RKO (cell line): ENCODE measurements at places on chromosomes 6 and 20.
A peak's percentile ranks its signal among the peaks of the same experiment; 100 is the strongest.

GRCh38 chr6:87555506-87555905 lies 34.3 kb downstream of the RARS2 start:
- DNase-seq: no peak

DNA sequence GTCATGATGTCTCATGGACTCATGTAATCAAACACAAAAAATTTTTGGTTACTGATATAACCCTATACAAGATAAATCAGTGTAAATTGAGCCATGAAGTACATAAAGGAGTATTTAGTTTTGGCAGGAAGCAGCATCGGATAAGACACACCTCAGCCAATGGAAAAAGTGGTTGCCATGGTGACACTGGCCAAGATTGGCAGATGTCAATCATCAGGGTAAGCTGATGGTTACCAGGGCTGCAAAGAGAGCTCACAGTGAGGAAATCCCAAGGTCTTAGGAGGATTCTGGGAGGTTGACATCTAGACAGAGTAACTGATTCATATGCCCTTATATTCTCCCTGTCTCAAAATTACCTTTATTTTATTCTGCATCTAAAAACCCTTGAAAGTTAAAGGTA lies 203.8 kb upstream of the PCSK2 start:
- DNase-seq: no peak

DNA sequence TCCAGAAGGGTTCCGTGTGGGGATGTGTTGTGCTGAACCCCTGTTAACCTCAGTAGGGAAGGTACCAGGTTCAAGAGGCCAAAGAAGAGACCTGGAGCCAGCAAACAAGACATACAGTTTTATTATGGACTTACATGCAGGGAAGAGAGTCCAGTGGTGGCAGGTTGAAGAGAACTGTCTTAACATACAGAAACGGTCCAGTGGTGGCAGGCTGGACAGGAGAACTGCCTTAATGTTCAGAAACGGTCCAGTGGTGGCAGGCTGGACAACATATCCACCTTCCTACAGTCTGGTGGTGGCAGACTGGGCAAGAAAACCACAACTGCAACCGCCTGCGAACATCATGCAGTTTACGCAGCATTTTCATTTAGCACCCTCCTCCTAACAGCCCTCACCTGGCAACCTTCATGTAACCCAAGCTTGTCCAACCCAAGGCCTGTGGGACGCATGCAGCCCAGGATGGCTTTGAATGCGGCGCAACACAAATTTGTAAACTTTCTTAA lies 75.9 kb downstream of the PHACTR3 start:
- no peak for DNase-seq

DNA sequence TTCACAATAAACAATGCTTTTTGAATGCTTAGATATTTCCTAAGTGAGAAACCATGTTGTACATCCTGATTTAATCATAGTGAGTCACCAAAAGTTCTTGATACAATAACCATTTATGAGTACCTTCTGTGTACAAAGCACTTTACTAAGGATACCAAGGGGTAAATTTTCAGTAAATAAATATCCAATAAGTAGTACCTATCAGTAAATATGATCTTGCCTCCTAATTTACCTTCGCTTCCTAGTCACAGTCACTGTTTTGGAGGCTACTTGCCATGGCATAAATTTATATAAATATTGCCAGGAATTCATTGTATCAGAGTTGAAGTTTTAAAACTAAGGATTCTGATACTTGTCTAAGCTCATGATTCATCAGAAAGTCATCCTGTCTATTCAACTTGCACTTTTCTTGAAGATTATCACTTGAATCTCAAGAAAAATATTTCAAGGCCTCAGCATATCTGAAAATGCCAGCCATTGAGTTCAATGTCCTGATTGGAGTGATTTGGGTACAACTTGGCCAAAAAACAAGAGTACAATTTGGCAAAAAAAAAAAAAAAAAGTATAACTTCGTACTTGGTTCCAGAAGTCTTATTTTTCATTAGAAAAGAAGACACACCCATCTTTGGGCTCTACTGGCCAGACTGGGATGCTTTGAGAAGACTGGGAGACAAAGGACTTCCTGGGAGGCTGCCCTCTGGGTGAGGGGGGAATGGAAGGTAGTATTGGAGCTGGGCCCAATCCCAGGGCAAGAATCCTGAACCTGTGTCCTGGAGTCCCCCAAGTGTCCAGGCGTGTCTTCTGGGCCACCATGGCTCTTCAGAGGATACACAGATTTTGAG lies 32.8 kb downstream of the RAB22A start:
- DNase-seq: peak; percentile 34

DNA sequence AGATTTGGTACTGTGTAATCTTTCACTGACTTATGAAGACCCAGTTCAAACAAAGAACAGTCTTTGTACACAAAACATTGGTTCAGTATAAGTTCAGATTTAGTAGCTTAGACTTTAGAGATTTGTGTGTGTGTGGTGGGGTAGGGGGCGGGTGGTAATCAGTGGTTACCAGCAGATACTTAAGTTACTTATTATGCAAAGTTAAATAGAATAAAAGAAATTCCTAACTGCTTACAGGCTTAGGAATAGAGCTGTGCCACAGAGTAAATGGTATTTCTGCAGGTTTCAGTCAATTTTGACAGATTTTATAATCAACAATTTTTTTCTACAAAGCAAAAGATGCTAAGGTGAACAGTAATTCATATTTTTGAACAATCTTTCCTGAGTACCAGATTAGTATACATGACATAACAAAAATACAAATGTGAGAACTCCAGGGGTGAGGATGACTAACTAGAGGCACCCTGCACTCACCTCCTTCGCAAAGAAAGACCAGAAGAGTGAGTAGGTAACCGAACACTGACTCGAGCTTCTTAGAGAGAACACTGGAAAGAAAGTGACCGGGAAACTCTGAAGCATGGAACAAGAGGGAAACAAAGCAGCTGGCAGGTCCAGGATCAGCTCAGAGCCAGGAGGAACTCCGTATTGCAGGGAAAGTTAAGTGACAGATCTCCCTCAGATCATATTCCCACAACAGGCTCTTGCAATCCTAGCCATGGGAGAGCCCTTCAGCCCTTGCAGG lies 560.6 kb downstream of the COL12A1 start:
- DNase-seq: no peak

DNA sequence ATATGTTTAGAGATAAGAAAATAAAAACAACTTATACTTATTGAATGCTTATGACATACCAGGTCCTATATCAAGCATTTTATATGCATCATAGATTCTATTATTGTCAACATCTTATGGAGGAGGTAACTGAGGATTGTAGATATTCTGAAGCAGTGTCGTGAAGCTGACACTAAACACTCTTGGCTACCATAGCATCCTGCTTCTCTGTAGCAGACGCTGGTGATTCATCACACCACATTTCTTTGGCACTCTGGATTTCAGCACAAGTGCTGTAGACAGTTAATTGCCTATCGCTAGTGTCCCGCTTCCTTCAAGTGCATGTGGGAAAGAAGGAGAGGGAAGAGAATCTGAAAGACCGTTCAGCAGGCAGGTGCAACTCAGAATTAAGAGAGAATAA lies 317.1 kb downstream of the PLCB1 start:
- no peak for DNase-seq
